ENCODE measurements at places on chromosomes 16 and 17.
A peak's percentile ranks its signal among the peaks of the same experiment; 100 is the strongest.

- DNase-seq: no peak
Measured at GRCh38 chr17:63035695-63036094, 69.7 kb downstream of the TANC2 start.

- DNase-seq: peak; percentile 9
Measured at GRCh38 chr17:82031303-82031884, at the start of gene RAC3. RAC3 (plus strand) TSS chr17:82031678; CDS start chr17:82031762, 84 bp downstream.

DNA sequence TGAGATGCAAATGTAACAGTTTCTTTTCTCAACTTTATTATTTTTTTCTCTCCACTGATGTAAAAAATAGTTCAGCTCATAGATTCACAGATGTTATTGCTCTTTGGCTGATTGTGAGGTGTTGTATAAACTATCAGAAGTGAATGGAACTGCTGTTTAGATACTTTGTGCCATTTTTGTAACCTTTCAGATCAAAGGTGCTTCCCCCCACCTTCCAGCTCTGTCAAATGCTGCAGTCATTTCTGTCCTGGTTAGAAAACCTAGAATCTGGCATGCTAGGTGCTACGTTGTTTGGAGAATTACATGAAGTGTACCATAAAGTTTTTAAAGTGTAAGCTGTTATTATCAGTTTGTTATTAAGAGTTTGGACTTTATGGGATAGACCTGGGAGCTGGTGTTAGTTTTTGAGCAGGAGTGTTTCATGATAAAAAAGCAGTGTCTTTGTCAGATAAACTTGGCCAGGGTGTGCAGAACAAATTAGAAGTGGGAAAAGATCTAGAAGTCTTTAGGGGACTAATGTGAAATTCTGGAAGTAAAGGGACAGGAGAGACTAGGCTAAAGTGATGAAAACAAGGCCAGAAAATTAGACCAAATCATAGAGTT is 1.8 kb upstream of the WIPI1 start:
- DNase-seq: no peak

GRCh38 chr17:7636163-7636562 is 6.2 kb downstream of the SHBG start:
- no peak for DNase-seq

GRCh38 chr17:66952681-66953629 is 11.6 kb upstream of the CACNG4 start:
- no peak for DNase-seq

DNA sequence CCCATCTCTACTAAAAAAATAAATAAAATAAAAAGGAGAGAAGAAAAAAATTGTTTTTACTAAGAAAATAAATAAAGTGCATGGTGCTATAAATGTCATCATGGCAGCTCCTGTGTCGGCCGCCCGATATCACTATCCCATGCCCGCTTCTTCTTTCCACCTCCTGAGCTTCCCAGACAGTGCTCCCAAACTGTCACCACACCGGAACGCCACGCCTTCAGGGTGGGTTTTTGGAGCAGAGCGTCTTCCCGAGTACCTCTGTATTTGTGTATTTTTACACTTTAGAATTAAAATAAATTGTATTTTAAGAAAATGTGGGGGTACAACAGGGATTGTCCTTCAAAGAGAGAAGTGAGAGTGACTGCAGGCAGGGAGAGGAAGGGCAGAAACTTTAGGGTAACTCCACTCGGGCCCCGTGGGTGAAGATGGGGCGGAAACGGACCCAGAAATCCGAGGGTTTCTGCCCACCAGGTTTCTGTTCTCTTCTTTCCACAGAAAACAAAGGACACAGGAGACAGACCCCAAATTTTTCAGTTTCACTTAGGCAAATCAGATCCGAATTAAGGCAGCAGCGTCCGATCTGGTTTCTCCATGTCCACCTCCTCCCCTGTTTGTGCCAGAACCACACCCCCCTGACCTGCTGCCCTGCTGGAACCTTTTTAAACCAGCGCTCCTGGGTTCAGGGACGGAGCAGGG is 3.6 kb upstream of the ITGAX start:
- no peak for DNase-seq

- DNase-seq: no peak
Measured at GRCh38 chr16:88606148-88606757, 32.1 kb upstream of the IL17C start.

- no peak for DNase-seq
Measured at GRCh38 chr16:85878875-85879274, 20.1 kb upstream of the IRF8 start.

DNA sequence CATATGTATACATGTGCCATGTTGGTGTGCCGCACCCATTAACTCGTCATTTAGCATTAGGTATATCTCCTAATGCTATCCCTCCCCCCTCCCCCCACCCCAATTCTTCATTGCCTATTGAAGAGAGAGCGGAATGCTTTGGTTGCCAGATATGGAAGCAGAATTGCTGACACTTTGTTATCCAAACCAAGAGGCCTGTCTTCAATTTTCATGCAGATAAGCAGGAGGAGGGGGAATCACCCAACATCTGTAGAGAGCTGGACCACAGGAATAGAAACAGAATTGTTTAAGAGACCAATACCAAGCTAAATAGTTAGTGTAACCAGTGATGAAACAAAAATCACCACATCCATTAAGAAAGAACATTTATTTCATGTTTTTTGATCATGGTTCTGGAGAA is 7.1 kb downstream of the ASPA start:
- no peak for DNase-seq

DNA sequence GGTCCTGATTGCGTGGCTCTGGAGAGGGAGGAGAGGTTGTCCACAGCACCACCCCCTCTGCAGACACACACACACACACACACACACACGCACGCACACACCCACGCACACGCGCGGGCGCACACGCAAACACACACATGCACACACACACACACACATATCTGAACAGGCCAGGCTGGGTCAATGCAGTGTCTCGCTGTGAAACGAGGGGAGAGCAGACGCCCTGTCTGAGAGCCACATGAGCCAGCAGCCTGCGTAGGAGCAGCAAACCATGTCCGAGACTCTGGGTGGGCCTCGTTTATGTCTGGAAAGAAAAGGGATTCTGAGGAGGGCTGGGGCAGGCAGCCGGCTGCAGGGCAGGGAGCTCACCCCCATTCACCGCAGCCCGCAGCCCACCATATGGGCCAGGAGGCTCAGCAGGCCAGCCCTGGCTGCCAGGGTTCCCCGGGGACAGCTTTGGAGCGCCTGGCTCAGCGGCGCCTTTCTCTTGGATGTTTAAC is 93.3 kb upstream of the TNRC6C start:
- DNase-seq: no peak

- no peak for DNase-seq
Measured at GRCh38 chr16:27961296-27961620, 102.3 kb downstream of the GSG1L start.

GRCh38 chr17:48202959-48203358 is 95.4 kb downstream of the SNX11 start:
- no peak for DNase-seq
